Posterior vena cava (tissue), 2 donors: ENCODE measurements at places on chromosomes 16 and 17.

DNA sequence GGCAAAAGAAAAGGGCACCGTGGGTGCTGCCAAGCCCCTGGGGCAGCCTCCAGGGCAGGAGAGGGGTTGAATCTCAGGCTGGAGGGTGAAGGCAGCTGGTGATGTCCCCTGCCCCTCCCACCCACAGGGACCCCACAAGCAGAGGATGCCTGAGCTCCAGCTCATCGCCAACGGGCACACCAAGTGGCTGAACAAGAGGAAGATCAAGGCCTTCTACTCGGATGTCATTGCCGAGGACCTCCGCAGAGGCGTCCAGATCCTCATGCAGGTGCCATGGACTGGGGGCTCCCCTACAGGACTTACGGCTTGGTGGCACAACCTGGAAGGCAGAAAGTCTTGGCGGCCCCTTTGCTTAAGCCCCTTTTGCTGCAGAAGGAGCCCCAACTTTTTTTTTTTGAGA, 21.8 kb downstream of the SLC12A3 start:
- no peak for DNase-seq

GRCh38 chr16:78574571-78574970, 475.1 kb downstream of the WWOX start:
- DNase-seq, result no peak

GRCh38 chr16:57577691-57578224, 35.3 kb downstream of the ADGRG5 start:
- no peak for DNase-seq

DNA sequence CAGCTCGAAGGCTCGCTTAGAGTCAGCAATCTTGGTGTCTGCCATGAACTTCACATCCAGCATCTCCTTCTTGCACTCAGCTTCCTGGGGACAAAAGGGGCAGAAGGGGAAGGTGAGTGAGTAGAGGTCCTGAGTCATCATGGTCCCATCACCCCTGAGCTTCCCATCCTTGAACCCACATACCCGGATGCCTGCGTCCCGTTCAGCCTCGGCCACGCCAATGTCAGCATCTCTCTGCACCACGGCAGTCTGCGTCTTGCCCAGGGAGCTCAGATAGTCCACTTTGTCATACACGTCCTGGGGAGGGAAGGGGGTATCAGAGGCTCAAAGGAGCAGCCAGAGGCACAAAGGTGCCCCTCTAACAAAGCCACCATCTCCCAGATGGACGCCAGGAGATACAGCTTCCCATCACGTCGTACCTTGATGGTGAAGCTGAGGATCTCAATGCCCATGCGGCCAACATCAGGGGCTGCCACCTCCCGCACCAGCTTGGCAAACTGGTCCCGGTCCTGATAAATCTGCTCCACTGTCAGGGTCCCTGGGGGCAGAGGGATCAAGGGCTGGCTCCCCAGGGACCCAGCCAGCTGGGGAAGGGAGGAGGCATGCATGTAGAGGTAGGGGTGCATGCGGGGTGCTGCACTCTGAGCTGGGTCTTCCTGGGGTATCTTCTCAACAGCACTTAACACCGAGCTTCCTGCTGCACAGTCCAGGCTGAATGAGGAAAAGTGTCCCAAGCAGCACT, 15.2 kb downstream of the FLOT2 start:
- no peak for DNase-seq

GRCh38 chr17:31564883-31565301, 173.4 kb downstream of the RAB11FIP4 start:
- no peak for DNase-seq

- DNase-seq, result no peak
Observed at GRCh38 chr17:81491761-81492160, 20.8 kb downstream of the ACTG1 start.

DNA sequence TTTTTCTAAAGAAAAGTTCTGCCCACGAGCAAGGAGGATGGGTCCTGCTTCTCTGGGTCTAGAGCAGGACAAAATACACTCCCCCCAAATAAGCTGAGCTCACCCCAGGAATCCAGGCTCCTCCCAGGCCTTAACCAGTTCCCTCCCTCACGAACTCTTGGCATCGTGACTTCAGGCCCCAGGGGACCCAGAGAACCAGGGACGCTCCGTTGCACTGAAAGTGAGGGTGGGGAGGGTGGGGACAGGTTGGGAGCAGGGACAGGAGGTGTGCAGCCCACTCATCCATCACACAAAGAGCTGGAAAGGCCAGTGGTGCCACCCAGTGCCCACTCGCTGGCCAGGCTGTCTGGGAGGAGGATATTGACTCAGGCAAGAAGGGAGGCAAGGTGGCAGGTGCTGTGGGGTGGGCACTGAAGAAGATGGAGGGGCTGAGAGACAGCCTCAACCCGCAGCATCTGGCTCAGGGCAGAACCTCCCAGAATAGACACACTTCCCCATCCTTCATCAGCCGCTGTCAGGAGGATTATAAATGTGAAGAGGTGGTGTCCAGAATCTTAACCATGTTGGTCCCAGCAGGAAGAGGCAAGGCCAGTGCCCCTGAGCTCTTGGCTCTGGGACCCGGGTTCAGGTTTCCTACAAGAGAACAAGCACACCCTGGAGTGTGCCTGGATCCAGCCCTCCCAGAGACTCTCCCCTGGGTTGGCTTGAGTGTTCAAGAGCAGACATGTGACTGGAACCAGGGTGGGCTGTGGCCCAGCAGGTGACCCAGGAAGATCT, 67.9 kb upstream of the RPL38 start:
- peak; percentile 68 for DNase-seq

DNA sequence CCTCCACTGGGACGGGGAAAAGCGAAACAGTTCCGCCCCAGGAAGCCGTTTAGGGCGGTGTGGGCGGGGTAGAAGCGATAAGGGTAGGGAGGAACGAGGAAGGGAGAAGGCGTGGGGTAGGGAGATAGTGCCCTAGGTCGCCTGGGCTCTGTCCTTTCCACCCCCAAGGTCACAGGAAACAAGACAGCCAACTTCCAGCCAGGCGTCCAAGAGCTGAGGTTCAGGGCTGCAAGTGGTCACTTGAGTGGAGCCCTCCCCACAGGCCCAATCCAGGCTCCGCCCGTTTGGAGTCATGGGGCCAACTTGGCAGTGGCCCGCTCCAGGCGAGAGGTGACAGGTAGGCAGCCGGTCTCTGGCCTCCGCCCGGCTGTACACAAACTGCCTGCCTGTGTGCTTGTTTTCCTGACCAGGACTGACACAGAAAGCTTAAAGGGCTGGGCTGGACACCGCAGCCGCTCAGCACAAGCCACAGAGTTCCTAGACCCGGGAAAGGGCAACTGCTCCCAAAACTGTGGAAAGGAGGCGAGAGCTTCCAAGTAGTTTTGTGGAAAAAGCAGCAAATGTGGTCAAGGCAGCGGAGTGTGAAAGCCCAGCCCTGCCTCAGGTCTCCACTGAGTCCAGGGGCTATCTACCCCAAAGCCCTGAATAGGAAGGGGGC, at the start of gene RILP:
TSS of gene RILP (minus strand) at position 23 of the 658 bp plus-strand sequence. CDS start 62 bp downstream, outside the sequence.
- peak; percentile 90 for DNase-seq

DNA sequence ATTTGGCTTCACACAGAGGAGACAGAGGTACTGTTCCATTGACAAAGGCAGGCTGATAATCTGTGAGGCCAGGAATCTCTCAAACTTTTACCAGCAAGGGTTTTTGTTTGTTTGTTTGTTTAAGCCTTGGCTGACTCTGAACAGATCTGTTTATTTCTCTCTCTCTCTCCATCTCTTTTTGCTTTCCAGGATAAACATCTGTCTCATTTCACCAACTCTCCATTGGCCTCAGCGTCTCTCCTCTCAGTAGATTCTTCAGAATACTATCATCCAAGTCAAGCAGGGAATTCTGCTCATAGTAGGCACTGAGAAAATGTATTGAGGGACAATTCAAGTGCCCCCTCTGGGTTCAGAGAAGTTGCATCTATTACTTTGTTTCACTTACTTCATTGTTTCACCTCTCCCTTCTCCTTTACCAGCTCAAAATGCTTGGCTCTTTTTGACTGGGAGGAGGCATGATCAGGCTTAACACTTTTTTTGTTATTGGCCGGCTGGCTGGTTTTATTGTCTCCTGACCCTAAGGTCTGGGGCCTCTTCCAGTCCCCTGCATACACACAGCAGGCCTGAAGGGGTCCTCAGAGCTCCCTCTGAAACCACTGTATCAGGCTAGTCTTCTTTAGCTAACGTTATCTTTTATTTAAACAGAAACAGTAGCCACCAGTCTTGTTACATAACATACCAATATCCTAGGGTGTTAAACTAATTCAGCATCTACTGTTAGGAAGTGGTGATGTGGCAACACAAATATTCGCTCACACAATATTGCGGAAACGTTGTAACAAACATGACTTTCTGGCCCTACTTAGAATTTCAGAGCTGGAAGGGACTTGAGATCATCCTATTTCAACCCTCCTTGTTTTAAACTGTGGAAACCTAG, 2.0 kb upstream of the YPEL2 start:
- DNase-seq, result peak; percentile 80

DNA sequence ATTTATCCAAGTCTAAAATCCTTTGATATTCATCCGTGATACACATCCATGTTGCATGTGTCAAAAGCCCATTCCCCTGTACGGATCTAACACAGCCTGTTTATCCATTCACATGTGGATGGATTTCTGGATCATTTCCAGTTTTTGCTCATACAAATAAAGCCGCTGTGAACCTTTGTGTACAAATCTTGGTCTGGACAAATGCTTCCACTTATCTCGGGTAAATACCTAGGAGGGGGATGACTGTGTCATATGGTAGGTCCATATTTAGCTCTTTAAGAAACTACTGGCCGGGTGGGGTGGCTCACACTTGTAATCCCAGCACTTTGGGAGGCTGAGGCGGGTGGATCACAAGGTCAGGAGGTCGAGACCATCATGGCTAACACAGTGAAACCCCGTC, 6.3 kb upstream of the TBCD start:
- no peak for DNase-seq

GRCh38 chr17:3913531-3914311, 2.5 kb downstream of the P2RX1 start:
- DNase-seq, result peak; percentile 94

DNA sequence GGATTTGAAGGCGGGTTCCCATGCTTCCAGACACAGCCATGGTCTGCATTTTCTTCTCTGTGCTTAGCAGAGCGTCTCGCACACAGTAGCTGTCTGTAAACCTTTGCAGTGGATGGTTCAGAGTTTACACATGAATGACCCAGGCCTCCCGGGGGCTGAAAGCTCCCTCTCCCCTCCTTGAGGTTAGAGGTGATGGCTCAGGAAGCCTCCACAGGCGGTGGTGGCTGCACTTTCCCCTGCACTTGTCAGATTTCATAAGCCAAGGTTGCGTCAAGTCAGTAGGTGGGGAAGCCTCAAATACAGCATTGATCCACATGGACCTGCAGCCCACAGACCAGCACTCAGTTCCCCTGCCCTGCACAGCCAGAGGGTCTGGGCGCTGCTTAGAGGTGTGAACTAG, 211.9 kb downstream of the KATNIP start:
- DNase-seq, result no peak

- no peak for DNase-seq
Observed at GRCh38 chr16:9248162-9248561, 156.7 kb downstream of the HAPSTR1 start.

- DNase-seq, result no peak
Observed at GRCh38 chr16:53605831-53606400, 97.7 kb downstream of the RPGRIP1L start.

- peak; percentile 63 for DNase-seq
Observed at GRCh38 chr16:3590736-3591435, 13.7 kb upstream of the NLRC3 start.

DNA sequence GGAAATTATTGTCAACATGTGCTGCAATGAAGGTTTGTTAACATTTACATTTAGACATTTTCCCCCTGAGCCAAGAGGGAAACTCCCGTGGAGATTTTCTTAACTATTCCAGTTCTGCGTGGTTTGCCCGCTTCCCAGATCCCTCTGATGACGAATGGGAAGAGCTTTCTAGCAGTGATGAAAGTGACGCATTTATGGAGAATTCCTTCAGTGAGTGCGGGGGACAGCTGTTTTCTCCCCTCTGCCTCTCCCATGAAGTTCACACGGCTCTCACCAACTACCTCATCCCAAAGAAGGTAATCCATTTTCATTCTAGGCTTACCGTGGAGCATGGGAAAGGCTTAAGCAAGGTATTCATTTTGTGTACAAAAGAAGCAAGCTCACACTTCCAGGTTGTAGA, 18.2 kb downstream of the HEATR3 start:
- no peak for DNase-seq

DNA sequence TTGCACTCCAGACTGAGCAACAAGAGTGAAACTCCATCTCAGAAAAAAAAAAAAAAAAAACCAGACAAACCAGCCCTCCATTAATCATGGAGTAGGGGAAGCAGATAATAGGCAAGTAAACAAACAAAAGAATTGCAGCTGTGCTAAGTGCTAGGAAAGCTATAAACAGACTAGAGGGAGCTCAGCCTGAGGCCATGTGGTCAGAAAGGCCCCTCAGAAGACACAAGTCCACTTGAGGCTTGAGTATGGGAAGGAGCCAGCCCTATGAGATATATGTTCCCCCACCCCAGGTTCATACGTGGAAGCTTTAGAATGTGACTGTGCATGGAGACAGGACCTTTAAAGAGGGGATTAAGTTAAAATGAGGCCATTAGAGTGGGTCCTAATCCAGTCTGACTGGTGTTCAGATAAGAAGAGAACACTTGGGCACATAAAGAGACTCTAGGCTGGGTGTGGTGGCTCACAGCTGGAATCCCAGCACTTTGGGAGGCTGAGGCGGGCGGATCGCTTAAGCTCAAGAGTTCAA, 132.6 kb upstream of the NOL11 start:
- no peak for DNase-seq

DNA sequence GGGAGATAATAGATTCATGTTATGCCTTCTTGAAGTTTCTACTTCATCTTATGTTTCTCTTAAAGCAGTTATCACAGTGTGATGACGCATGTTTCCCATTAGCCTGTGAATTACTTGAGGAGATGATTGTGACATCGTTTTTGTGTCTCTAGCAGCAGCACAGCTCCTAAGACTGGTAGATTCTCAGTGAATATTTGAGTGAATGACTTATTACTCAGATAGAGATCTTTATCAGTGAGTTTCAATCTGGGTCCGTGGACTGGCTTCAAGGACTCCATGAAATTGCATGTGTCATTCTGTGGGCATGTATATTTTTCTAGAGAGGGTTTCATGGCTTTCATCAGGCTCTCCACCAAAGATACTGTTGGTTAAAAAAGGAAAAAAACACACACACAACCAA, 29.9 kb downstream of the YPEL2 start:
- DNase-seq, result no peak

GRCh38 chr16:73846356-73846755, 450.3 kb upstream of the PSMD7 start:
- no peak for DNase-seq

DNA sequence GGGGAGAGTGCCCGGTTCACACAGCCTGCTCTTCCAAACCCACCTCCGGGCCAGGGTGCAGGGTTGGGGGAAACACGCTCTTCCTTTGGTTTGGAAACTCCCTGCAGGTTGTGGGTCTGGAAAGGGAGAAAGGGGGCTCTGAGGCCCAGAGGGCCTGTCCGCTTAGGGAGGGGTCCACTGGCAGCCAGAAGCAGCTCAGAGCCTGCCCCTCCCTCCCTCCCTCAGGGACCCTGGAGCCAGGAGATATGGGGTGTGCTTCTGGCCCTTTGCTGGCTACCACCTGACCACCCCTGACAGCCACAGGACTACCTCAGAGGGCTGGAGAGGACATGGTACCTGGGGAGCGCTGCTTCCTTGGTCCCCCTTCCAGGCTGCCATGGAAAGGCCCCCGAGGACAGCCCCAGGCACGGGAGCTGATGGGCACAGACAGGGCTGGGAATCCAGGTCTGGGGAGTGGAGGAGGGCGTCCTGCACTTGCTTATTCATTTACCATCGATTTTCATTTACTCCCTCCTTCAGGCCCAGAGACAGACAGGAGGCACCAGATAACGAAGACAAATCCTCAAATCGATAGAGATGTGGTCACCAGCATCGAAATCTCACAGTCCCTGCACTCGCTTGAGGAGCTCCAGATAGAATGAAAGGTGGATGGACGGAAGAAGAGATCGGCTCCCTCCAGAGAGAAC, 48.4 kb upstream of the DOC2B start:
- DNase-seq, result peak; percentile 38
